ENCODE measurements at places on chromosomes 7 and 10.
A peak's percentile ranks its signal among the peaks of the same experiment; 100 is the strongest.

- no peak for DNase-seq
Observed at GRCh38 chr10:71015674-71016073, 127.3 kb upstream of the PCBD1 start.

DNA sequence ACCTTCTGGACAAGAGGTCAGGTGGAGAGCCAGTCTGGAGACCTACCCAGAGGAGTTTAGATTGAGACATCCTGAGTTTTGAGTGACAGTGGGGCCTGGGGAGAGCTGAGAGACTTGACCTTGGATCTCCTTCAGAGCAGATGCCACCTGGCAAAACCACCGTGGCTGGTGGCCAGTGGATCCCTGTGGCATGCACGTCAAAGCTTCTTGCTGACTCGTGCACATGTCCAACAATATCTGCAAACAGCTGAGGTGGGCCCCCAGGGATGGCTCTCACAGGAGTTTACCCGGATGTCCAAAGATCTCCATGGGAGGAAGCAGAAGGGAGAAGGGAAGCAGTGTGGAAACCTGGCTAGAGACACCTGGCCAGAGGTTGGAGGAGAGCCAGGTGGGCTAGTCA, 230.5 kb downstream of the FANK1 start:
- DNase-seq: no peak

DNA sequence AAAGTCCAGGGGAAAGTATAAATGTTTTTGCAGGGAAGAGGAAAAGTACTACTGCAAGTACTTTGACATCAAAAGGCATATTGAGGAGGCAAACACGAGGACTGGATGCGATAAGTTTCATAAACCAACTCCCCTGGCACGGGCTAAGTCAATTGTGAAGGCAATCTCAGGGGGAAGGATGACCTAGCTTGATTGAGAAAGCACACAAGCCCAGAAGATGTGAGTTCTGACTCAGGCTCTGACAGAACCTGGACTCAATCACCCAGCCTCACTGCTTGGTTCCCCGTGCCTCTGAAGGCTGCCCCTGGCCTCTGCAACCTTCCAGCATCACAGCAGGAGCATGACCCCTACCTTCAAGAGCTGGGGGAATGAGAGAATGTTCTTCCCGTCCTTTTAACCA, 93.2 kb upstream of the ZNF438 start:
- DNase-seq: no peak

GRCh38 chr10:54614072-54614471, 187.0 kb downstream of the PCDH15 start:
- DNase-seq: no peak

- peak; percentile 48 for DNase-seq
Observed at GRCh38 chr10:34254596-34254995, 560.5 kb downstream of the PARD3 start.

- no peak for DNase-seq
Observed at GRCh38 chr10:3417096-3417495, 244.5 kb upstream of the PITRM1 start.

GRCh38 chr7:4461531-4461930, 220.6 kb upstream of the FOXK1 start:
- DNase-seq: no peak

DNA sequence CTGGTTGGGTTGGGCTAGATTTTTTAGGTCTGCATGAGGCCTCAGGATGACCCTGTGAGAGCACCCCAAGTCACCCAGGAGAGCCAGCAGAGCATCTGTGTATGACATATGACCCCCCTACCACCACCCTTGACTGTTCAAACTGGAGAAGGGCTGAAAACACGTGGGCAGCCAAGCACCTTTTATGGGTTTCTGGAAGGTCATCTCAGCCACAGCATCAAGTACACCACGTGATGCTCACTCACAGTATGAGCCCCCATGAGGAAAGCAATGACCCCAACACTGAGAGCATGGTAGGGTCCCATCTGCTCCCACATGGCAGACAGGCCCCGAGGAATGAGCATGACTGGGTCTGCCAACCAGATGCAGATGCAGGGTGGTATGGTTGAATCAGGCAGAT, 149.4 kb upstream of the GDF10 start:
- no peak for DNase-seq

DNA sequence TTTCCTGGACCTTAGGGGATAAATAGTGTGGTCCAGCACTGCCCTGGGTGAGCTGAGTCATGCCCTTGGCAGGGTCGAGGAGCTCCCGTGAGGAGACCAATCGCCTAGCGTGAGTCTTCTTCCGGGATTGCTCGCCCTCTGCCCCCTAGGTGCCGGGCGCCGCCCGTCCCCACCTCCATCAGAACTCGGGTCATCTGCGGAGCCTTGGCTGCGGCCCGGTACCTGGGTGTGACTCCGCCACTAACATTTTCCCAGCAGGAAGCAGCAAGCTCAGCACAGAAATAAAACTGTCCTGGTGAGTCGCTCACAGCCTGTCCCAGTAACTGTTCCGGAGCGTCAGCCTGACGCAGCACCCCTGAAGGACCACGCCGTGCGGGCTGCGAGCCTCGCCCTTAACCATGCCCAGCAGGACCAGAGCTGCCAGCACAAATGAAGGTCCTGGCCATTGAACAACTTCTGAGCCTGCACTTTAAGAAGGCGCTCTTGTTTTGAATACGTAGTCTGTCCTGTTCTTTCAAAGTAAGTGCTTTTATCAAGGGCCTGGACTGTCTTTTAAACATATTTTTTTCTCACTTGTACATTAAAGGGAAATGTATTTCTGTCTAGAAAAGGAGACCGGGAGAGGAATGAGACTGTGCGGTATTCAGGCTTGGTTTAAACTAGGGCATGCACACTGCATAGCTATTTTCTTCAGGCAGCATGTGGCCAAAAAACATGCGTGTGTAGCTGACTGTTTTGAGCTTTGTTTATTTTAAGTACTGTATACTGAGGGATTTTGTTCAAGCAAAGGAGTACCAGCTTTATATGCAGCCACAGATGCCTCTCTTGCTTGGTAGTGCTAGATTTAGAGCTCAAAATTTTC, 136.7 kb downstream of the HECW1 start:
- peak; percentile 77 for DNase-seq

GRCh38 chr7:158251061-158251965, 336.3 kb downstream of the PTPRN2 start:
- DNase-seq: no peak

GRCh38 chr10:129417870-129418269, 49.2 kb upstream of the MGMT start:
- DNase-seq: no peak

GRCh38 chr10:114615600-114616007, 42.5 kb downstream of the ABLIM1 start:
- no peak for DNase-seq

GRCh38 chr7:91835826-91836368, 44.6 kb downstream of the MTERF1 start:
- peak; percentile 81 for DNase-seq

DNA sequence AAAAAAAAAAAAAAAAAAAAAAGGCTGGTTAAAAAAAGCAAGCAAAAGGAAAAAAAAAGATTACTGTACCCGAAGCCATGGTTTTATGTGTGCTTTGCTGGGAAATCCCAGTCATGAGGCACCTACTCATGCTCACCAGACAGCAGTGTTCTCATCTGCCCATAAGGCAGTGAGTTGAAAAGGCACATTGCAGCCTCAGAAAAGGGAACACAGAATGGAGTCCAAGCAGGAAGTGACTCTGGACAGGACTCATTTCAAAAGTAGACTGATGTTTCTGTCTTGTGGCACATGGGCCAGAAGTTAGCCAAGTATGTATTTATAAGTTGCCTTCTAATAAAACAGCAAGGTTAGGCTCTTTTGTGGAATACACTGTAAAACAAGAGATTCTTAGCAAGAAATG, 40.2 kb downstream of the PDSS1 start:
- DNase-seq: peak; percentile 55

- no peak for DNase-seq
Observed at GRCh38 chr10:5206799-5207198, 10.2 kb downstream of the AKR1C4 start.

- DNase-seq: no peak
Observed at GRCh38 chr10:17278607-17279240, 50.7 kb downstream of the VIM start.

- DNase-seq: no peak
Observed at GRCh38 chr7:130887957-130888371, 154.0 kb upstream of the KLF14 start.

- no peak for DNase-seq
Observed at GRCh38 chr10:124696446-124697392, 47.5 kb downstream of the FAM53B start.

DNA sequence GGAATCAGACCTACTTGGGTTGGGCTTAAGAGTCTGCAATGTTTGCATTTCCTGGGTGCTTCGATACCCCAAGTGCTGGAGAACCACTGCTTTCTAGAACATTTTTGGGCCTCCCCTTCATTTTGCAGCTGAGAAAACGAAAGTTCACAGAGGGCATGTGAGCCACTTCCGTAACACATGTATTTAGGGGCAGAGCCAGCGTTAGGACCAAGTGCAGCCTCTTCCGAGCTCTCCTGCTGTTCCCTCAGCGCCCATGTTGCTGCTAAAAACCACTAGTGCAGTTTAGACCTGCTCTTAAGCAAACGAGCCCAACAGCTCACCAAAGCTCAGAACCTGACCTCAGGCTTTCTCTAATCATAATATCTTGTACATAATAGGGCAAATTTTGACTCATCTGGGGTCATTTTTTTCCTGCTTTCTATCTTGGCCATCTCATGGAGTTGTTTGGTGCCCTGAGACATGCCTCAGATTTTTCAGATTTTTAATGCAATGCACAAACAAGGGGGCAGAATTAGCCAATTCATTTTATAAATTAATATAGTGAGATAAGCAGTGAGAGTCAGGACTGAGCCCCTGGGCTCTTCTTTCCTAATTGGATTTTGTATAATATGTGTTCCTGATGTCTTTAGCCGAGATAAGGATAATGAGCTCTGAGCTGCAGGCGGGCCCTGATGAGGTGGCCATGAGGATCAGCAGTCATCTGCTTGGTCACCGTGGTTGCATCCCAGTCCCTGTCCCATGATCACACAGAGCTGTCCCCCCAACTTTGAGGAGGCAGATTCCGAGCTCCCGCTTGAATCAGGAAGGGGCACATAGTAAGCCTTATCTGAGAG, 12.9 kb downstream of the BAG3 start:
- no peak for DNase-seq

GRCh38 chr10:4982764-4983226, 19.6 kb downstream of the AKR1C1 start:
- DNase-seq: peak; percentile 12

DNA sequence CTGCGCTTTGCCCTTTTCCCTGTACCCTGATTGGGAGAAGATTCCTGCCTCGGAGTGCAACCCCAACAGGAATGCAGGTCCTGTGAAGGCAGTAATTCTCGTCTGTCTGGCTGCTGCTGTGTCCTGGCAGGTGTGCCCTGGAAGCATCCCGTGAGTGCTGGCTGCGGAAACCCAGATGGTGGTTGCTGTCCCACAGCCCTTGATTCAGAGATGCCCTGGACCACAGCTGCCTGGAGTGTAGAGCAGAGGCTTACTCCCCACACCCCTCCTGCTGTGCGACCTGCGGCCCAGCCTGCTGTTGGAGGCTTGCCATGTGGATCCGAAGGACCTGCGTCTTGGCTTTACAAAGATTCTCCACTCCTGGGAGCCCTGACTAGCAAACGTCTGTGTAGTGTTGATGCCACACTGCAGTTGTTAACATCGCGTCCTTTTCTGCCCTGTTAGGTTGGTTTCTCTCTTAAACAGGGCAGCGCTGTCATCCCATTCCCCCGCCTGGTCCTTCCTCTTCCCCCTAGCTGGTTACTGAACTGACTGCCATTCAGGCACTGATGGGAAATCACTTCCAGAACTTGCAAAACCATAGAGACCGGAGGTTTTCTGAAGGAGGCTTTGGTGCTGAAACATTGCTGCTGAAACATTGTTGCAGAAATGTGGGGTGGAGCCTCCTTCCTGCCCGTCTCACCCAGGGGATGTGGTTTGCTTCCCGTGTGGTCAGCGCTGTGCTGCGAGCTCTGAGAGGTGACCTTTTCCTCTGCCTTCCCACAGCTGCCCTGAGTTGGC, 53.3 kb downstream of the DNAJB6 start:
- DNase-seq: no peak

DNA sequence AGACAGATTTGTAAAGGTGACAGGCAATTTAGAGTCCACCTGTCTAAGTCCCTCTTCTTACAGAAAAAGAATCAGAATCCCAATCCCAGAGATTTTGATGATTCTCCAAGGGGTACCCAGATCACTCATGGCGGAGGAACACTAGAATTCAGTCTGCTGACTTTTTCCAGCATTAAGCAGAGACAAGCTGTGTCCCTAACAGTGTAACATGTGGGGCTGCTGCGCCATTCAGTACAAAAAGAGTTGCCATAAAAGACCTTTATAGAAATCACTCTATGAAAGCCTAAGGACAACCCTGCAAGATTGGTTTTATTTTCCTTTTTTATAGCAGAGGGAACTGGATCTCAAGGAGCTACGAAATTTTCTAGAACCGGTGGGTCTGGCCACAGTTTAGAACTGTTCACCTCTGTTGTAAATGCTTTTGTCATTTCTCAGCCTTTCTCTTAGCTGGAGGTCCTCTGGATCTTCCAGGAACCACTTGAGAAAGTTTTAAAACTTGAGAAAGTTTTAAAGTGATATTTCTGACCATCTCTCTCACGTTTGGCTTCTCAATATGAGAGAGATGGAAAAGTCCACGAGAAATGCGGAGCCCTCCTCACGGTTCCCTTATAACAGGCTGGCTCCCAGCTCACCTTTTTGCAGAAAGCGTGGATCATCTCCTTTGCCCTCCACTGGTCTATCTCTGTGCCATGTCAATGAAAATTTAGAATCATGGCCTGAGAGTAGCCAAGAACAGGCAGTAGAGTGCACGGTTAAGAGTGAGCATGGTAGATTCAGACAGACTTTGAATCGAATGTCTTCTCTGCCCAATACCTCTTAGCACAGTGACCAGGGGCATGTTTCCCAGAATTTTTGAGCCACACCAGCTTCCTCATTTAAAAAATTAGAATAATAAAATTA, 826 bp downstream of the GIMAP7 start:
- DNase-seq: no peak

- no peak for DNase-seq
Observed at GRCh38 chr7:80589631-80590030, 48.8 kb upstream of the CD36 start.

DNA sequence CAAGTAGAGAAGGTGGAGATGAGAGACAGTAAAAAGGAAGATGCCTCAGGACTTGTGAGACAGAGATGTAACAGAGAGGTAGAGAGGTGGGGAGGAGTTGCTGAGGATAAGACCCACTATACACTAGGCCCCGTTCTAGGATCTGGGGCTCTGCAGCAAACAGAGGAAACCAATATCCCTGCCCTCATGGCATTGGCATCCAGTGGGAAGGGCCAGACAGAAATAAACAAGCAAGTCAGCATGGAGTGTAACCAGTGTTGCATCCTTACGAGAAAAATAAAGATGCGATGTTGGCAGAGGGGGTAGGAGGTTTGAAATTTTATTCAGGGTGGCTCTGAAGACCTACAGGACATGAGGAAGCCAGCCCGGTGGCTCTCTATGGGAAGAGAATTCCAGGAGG, 22.0 kb upstream of the EEPD1 start:
- DNase-seq: peak; percentile 19

GRCh38 chr10:126611303-126611702, 59.2 kb downstream of the C10orf90 start:
- no peak for DNase-seq

All from IMR-90 (cell line).